ENCODE measurements at places on chromosomes 16 and 17.

DNA sequence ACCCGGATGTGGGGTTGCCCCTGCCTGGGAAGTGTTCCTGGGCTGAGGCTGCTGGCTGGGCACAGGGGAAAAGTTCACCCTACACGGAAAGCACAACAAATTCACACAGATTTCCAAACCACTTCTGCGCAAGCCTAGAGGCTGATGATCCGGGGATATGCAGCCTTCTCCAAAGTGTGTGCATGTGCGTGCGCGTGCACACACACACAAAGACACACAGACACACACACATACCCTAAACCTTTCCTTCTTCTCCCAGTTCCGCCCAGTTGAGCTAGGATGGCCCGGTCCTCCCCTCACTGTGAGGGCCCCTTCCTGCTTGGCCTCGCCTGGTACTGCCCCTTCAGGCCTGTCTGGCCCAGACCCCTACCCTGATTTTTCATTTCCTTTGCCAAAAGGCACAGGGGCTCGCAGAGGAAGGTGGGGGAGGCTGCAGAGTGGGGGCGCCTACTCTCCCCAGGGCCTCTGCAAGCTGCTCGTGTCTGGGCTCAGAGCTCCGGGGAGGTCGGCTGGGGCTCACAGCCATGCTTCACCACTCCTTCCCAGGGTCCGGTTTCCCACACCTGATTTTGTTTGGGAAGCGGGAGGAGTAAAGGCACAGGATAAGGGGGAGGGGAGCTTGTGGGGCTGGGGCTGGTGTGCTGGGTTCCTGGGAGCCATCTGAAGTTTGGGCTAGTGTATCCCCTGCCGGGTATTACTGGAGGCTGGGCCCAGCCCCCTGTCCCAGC lies 144.7 kb downstream of the ENGASE start:
- no peak overlapping the region for H3K27ac ChIP-seq
- no peak for DNase-seq
- peaks cover 70% of the 10 kb centered on the region for H3K27me3 ChIP-seq
- no peak overlapping the region for H3K4me3 ChIP-seq
- H3K4me1 ChIP-seq = peaks cover 6% of the 10 kb centered on the region

DNA sequence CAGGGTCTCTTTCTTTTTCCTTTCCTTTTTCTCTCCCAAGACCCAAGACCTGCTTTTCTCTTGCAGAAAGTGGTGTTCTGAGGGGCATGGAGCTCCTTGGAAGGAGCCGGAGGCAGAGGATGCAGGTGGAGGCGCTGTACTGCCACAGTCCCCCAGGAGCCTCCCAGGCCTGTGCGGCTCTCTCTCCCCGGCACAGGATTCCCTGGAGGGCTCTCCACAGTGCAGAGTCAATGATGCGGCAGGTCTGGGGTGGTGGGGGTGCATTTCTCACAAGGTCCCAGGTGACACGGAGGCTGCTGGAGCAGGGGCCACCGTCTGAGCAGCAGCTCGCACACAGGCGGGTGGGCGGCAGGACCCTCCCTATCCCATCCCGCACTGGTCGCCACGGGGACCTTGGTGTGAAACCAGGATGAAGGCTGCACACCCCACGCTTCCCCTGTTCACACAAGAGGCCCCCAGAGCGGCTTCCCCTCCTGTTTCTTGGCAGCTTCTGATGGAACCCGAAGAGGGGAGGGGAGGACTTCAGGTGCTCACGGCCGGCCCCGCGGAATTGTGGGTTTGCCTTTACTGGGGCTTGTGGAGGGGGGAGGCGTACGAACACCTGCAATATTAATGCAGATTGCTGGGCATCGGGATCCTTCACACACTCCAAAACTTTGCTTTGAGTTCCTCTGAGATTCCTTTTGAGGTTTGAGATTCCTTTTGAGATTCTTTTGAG lies 186.9 kb downstream of the ENGASE start:
- no peak overlapping the region for H3K4me3 ChIP-seq
- peaks cover 23% of the 10 kb centered on the region for H3K27me3 ChIP-seq
- H3K27ac ChIP-seq = no peak overlapping the region
- no peak for DNase-seq
- no peaks in the 10 kb centered on the region for H3K4me1 ChIP-seq

DNA sequence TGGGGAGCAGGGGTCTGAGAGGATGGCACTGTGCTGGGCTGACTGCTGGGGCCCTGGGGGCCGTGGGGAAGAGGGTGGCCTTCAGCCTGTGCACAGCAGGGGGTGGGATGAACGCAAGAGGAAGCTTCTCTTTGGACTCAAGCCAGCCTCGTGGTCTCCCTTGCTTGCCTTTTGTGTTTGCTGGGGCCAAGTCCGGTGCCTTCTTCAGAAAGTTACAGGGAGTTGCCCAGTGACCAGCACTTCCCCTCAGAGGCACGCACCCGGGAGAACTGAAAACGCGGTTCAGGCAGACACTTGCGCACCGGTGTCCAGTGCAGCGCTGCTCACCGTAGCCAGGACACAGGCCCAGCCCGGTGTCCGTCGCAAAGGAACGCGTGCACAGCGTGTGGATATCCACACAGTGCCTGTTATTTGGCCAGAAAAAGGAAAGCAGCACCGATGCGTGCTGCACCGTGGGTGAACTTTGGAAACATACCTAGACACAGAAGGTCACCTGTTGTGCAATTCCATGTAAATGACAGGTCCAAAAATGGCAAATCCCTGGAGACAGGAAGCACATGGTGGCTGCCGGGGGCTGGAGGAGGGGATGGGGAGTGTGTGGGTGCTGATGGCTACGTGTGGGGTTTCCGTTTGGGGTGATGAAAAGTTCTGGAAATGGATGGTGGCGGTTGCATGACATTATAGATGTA lies 29.4 kb upstream of the NUDT16L1 start:
- H3K27ac ChIP-seq = peak overlapping the region; percentile 85
- H3K36me3 ChIP-seq = peaks cover 26% of the 10 kb centered on the region
- peak overlapping the region; percentile 73 for H3K4me3 ChIP-seq
- H3K27me3 ChIP-seq = no peaks in the 10 kb centered on the region

- H3K36me3 ChIP-seq = no peaks in the 10 kb centered on the region
- no peaks in the 10 kb centered on the region for H3K4me1 ChIP-seq
- no peak overlapping the region for H3K27ac ChIP-seq
- no peak for DNase-seq
- H3K4me3 ChIP-seq = no peak overlapping the region
Observed at GRCh38 chr17:11608396-11608795, 10.1 kb downstream of the DNAH9 start.
